Renal cortical epithelial cell (primary cell): ENCODE measurements at places on chromosomes 5 and 9. TPM values are rescaled to one million over a fixed set of nuclear protein-coding genes. Genes with fewer than 3 reads are reported as not detected.

Gene PCDHGC5
- total RNA-seq, result 0.17 and 0.80 TPM in 2 replicates

Gene LCN10
- not detected in 2 replicates for total RNA-seq

Gene PPP2R2B
- 0.25 and 1.2 TPM in 2 replicates for total RNA-seq

Gene UNC5A
- 0.69 and 2.2 TPM in 2 replicates for total RNA-seq

Gene MYOZ3
- 0.45 and 0.87 TPM in 2 replicates for total RNA-seq

Gene IL5
- not detected in 2 replicates for total RNA-seq
